ENCODE measurements at places on chromosomes 6 and 20. TPM values are rescaled to one million over a fixed set of nuclear protein-coding genes. Genes with fewer than 3 reads are reported as not detected.
A peak's percentile ranks its signal among the peaks of the same experiment; 100 is the strongest.

DNA sequence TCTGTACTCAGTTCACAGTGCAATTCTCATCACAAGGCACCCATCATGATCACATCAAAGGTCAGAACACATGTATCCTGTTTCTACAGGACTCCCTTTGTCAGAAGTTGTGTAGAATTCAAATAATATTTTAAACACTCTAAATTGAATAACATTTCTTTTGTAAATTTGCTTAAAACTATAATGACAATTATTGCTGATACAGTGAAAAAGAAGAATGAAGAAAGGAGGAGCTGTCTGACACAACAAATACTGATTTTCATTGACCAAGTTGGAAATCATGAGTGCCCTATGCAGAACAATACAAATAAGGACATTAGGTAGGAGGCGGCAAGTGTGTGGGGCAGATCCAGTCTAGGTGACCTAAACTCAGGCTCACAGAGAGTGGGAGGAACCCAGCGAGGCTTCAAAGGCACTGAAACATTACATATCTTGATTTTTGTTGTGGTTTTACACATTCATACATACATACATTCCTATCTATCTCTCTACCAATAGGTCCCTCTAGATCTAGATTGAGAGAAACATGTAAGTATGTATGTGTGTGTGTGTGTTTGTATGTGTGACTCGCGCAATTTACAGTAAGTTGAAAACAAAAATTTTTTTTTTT lies 79.2 kb upstream of the SLC2A12 start:
- H3K36me3 ChIP-seq, result no peaks in the 10 kb centered on the region
- no peak for DNase-seq
- H3K4me1 ChIP-seq, result no peaks in the 10 kb centered on the region
- H3K27me3 ChIP-seq, result no peaks in the 10 kb centered on the region

- H3K36me3 ChIP-seq, result no peaks in the 10 kb centered on the region
- H3K4me3 ChIP-seq, result no peak overlapping the region
- no peak overlapping the region for H3K27ac ChIP-seq
- no peaks in the 10 kb centered on the region for H3K4me1 ChIP-seq
These were observed 627.9 kb downstream of the PRKN start for GRCh38 chr6:162099685-162100084.

DNA sequence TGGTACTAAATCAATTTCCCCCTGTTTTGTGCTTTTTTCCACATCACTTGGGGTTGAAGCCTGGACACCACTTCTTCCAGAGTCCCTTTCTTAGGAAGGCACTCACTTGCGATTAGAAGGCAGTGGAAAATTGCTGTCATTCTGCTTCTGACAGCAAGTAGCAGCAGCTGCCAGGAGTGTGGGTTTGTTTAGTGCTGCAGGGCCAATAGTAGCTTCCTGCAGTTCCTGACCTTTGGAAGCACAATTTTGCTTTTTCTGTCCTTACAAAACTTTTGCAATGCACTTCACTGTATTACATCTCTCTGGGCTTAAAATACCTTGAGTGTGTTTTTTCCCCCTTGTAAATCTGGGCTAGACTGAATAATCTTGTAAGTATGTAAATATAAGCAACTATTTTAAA lies 12.5 kb upstream of the HLA-DRA start:
- H3K27me3 ChIP-seq, result no peaks in the 10 kb centered on the region
- no peaks in the 10 kb centered on the region for H3K36me3 ChIP-seq
- no peaks in the 10 kb centered on the region for H3K4me1 ChIP-seq
- no peak overlapping the region for H3K27ac ChIP-seq
- DNase-seq, result no peak
- H3K4me3 ChIP-seq, result no peak overlapping the region

DNA sequence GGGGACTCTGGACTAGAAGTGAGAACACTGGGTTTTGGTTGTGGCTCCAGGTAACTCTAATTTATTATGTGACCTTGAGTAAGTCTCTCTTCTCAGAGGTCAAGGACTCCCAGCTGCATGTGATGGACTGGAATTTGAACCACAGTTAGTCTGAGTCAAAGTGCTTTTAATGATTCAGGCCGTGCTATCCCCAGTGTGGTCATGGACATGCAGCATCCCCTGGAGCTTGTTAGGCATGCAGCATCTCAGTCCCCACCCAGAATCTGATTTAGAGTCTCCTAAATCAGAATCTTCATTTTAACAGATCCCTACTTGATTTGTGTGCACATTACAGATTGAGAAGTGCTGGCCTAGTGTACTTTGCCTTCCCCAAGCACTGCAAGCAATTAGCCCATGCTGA lies 74.2 kb downstream of the TOX2 start:
- no peak overlapping the region for H3K4me3 ChIP-seq
- H3K27ac ChIP-seq, result no peak overlapping the region
- DNase-seq, result no peak

DNA sequence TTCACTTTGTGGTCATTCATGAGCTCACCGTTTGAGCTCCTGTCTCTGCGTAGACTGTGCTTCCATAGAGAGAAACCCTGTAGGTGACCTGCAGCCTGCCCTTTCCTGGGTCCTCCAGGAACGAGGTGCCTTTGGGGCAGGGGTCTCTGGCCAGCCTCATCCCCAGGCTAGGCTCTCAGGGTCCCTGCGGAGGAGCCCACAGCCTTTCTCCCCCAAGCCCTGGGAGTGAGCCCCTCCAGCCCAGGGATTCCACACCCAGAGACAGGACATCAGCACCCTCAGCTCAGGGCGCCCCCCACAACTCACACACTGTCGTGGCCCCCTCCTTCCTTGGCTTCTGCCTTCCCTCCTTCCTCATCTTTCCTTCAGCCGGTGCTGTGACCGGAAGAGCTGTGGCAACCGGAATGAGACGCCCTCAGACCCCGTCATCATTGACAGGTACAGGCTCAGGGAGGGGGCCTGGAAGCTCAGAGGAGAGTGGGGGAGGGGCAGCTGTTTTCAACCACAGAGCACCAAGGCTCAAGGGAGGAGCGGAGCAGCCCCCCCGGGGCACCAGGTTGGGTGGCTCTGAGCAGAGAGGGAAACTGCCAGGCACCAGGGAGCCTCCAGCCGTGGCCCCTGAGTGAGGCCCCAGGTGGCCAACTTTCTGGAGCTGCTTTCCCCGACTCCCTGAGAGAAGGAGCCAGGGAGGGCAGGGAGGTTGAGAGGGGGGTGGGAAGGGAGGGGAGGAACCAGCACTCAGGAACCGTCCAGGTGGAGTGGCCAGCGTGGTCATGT lies 16.8 kb downstream of the EBF4 start:
- DNase-seq, result peak; percentile 53
- no peak overlapping the region for H3K27ac ChIP-seq
- H3K4me1 ChIP-seq, result peaks cover 3% of the 10 kb centered on the region
- H3K27me3 ChIP-seq, result peaks cover 20% of the 10 kb centered on the region
- H3K36me3 ChIP-seq, result no peaks in the 10 kb centered on the region

The CDSN gene
- total RNA-seq, result not detected

DNA sequence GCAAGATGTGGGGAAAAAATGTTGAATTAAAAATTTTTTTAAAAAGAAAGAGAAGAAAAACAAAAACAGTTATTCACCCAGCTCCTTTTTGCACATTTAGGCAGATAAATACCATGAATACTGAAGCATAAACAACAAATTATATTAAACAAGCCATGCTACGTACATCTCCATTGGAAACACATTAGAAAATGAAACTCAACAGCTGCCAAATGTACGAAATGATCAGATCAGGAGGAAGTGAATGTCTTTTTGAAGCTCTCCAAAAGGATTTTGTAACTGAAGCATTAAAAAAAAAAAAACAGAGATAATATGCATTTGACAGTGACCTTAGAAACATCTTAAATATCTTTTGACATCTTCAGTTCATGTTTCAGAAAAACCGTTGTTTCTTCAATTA lies 56.7 kb downstream of the CD83 start:
- no peak for DNase-seq
- H3K27ac ChIP-seq, result no peak overlapping the region
- no peak overlapping the region for H3K4me3 ChIP-seq
- no peaks in the 10 kb centered on the region for H3K27me3 ChIP-seq
- no peaks in the 10 kb centered on the region for H3K36me3 ChIP-seq

The RAET1E gene
- total RNA-seq, result not detected

The MYH7B gene
- total RNA-seq, result 0.23 TPM

The LTV1 gene
- total RNA-seq, result 26.3 TPM

GRCh38 chr6:162181111-162181510 lies 546.5 kb downstream of the PRKN start:
- no peak for DNase-seq
- H3K27me3 ChIP-seq, result peaks cover 45% of the 10 kb centered on the region
- no peak overlapping the region for H3K27ac ChIP-seq

GRCh38 chr20:34979366-34980153 lies 23.9 kb downstream of the MYH7B start:
- peak; percentile 97 for DNase-seq
- no peaks in the 10 kb centered on the region for H3K36me3 ChIP-seq

The HLA-DRA gene
- not detected for total RNA-seq

The NR2E1 gene
- not detected for total RNA-seq

DNA sequence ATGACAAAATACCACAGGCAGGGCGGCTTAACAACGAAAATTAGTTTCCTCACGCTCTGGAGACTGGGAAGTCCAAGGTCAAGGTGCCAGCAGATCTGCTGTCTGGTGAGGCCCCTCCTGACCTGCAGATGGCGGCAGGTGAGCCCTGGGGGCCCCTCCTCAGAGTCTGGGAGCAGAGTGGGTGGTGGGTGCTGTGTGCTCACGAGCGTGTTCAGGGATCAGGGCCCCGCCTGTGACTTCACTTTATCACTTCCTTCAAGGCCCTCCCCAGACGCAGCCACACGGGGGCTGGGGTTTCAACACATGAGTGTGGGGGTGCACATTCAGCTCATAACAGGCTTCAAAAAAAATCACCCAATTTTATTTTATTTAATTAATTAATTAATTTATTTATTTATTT lies 39.3 kb downstream of the SLC2A4RG start:
- no peak for DNase-seq
- H3K4me3 ChIP-seq, result no peak overlapping the region
- no peaks in the 10 kb centered on the region for H3K4me1 ChIP-seq
- no peaks in the 10 kb centered on the region for H3K27me3 ChIP-seq
- no peaks in the 10 kb centered on the region for H3K36me3 ChIP-seq

GRCh38 chr20:24950836-24951525 lies 1.9 kb downstream of the CST7 start:
- no peaks in the 10 kb centered on the region for H3K4me1 ChIP-seq
- H3K27ac ChIP-seq, result no peak overlapping the region
- H3K27me3 ChIP-seq, result no peaks in the 10 kb centered on the region
- no peaks in the 10 kb centered on the region for H3K36me3 ChIP-seq

DNA sequence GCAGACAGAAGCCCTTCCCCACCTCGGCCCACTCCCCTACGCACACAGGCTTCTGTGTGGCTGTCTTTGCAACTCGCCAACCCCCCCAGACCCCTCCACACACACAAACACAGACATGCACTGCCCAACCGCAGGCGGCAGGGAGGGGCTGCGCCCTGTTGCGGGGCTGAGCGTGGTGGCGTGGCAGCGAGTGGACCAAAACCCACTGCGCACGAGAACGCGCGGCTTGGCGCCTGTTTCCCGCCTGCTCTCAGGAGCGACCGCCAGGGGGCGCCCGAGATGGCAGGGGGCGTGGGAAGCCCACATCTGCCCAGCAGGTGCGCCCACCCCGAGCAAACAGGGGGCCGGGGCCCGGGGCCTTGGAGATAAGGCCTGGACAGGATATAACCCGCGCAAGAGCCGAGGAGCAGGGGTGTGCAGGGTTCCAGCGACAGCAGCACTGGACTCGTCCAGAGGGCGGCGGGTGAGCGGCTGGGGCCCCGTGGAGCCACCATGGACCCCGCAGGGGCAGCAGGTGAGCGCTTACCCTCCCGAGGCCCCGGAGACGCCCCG lies at the start of gene RBPJL:
Gene RBPJL, plus strand, starts transcription at position 410 of the 552 bp plus-strand sequence. Its CDS starts 83 bp downstream, at position 493.
- no peak within 1 kb of the TSS for H3K27ac ChIP-seq
- no peaks in the 10 kb centered on the region for H3K36me3 ChIP-seq
- DNase-seq, result peak; percentile 87

The ANKRD66 gene
- total RNA-seq, result not detected

DNA sequence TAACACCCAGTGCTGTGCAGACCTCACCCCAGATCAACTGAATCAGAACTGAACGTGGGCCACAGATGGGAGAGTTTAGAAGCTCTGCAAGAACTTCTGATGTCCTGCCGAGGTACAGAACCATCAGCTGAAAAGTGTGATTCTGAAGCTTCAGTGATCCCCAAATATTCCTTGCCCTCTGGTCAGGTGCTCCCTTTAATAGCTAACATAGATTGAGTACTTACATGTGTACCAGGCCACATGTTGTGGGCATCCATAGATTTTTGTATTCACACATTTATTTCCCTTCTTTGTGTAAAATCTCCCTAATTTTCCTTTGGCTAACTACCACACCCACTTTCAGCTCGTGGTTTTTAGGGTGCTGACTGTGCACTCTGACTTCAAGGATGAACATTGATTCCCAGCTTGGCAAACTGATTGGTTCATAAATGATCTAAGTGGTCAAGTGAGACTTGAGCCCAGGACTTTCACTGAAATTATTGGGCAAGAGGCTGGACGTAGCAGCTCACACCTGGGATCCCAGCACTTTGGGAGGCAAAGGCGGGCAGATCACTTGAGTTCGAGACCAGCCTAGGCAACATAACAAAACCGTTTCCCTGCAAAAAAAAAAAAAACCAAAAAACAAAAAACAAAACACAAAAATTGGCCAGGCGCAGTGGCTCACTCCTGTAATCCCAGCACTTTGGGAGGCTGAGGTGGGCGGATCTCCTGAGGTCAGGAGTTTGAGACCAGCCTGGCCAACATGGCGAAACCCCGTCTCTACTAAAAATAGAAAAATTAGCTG lies 162.2 kb downstream of the BCAS1 start:
- H3K4me3 ChIP-seq, result no peak overlapping the region
- no peak overlapping the region for H3K27ac ChIP-seq
- no peaks in the 10 kb centered on the region for H3K4me1 ChIP-seq
- no peaks in the 10 kb centered on the region for H3K36me3 ChIP-seq
- H3K27me3 ChIP-seq, result no peaks in the 10 kb centered on the region

GRCh38 chr6:75504465-75505222 lies 11.0 kb upstream of the FILIP1 start:
- H3K27me3 ChIP-seq, result no peaks in the 10 kb centered on the region
- no peak for DNase-seq
- no peak overlapping the region for H3K27ac ChIP-seq
- no peak overlapping the region for H3K4me3 ChIP-seq

The PHF1 gene
- total RNA-seq, result 76.2 TPM

DNA sequence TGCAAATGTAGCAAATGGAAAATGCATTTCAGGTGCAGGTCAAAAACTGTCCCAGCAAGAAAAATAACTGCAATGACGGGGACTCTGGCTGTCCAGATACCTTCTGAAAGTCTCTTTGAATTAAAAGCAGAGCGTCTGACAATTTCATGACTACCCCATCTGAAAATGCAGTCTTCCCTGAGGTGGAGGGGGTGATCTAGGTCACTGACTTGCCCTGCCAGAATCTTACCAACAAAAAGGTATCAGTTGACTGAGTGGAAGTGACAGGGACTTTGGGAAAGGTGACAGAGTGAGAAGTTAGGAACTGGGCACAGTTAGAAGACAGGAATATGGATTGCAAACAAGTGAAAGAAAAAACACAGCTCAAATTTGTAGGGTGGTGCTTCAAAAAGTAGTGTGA lies 402.2 kb downstream of the DHX35 start:
- no peak for DNase-seq
- H3K4me1 ChIP-seq, result no peaks in the 10 kb centered on the region
- H3K4me3 ChIP-seq, result no peak overlapping the region
- no peaks in the 10 kb centered on the region for H3K36me3 ChIP-seq
- H3K27ac ChIP-seq, result no peak overlapping the region
- H3K27me3 ChIP-seq, result no peaks in the 10 kb centered on the region

The TAF4 gene
- total RNA-seq, result 16.2 TPM

The MOCS1 gene
- 8.8 TPM for total RNA-seq

The NRN1 gene
- 0.44 TPM for total RNA-seq

- H3K27ac ChIP-seq, result peak overlapping the region; percentile 71
- no peaks in the 10 kb centered on the region for H3K4me1 ChIP-seq
- no peak overlapping the region for H3K4me3 ChIP-seq
- no peaks in the 10 kb centered on the region for H3K27me3 ChIP-seq
- no peak for DNase-seq
These were observed 591.6 kb downstream of the PKHD1 start for GRCh38 chr6:51495610-51496396.

The CPNE5 gene
- 0.14 TPM for total RNA-seq

Measured in endodermal cell (in vitro differentiated cells).